ENCODE measurements at places on chromosomes 11 and 22. TPM values are rescaled to one million over a fixed set of nuclear protein-coding genes. Genes with fewer than 3 reads are reported as not detected.

DNA sequence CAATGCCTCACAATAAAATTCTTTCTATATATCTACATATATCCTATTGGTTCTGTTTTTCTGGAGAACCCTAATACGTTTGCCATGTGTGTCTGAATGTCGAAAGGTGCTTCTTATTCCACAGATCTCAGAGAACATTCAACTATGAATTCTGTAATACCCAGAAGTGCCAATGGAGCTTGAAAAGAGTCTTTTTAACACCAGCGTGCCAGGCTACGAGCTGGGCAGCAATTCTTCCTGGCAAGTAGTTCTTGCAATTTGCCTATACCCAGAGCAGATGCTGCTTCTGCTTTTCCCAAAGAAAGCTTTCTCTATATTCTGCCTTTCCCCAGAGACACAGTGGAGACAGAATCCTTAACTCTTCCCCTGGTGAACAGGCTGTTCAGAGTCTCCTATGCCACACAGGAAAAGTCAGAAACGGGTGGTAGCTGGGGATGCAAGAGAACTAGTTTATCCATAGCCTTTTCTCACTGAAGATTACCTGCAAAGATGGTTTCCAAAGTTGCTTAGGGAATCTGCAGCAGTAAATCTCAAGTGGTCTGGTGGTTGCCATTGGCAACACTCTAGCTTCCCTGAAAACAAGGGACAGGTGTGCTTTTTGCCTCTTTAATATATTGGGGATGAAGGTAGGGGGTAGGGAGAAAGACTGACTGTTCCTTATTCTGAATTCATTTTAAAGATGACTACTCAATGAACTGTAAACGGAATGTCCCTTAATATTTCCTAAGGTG, 16.8 kb upstream of the PAFAH1B2 start:
- H3K4me3 ChIP-seq, result no peak overlapping the region
- no peaks in the 10 kb centered on the region for H3K36me3 ChIP-seq
- no peak overlapping the region for H3K27ac ChIP-seq
- H3K27me3 ChIP-seq, result peaks cover 33% of the 10 kb centered on the region
- H3K4me1 ChIP-seq, result no peaks in the 10 kb centered on the region

- H3K27ac ChIP-seq, result no peak overlapping the region
- no peak overlapping the region for H3K4me3 ChIP-seq
- DNase-seq, result no peak
- H3K4me1 ChIP-seq, result no peaks in the 10 kb centered on the region
- H3K36me3 ChIP-seq, result no peaks in the 10 kb centered on the region
- H3K27me3 ChIP-seq, result no peaks in the 10 kb centered on the region
Measured at GRCh38 chr22:49259839-49260615, 567.6 kb downstream of the BRD1 start.

DNA sequence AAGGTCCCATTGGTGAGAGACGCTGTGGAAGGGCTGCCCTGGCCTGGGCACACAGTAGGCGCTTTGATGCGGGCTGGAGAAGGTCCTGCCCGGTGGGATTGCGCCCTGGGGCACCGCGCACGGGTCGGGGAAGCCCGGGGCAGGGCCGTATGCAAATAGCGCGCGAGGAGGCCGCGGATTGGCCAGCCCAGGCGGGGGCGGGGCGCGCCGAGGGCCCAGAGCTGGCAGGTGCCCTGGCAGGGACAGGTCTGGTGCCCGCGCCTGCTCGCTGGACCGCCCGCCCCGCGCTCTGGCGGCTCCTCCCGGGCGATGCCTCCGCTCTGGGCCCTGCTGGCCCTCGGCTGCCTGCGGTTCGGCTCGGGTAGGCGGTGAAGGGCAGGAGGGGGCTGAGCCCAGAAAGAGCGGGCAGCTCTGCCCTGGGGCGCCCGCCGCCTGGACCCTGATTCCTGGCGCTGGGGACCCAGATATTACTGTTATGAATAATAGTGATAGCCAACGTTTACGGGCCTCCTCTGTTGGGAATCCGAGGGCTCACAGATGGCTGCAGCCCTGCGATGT, at the start of gene UPK3A:
UPK3A (plus strand) TSS at position 245 of the 558 bp plus-strand sequence; CDS start at position 310, 65 bp downstream.
- H3K27ac ChIP-seq, result no peak within 1 kb of the TSS
- peak; percentile 36 for DNase-seq
- H3K36me3 ChIP-seq, result no peaks in the 10 kb centered on the region
- peaks cover 38% of the 10 kb centered on the region for H3K27me3 ChIP-seq
- no peak within 1 kb of the TSS for H3K4me3 ChIP-seq
- peaks cover 15% of the 10 kb centered on the region for H3K4me1 ChIP-seq

DNA sequence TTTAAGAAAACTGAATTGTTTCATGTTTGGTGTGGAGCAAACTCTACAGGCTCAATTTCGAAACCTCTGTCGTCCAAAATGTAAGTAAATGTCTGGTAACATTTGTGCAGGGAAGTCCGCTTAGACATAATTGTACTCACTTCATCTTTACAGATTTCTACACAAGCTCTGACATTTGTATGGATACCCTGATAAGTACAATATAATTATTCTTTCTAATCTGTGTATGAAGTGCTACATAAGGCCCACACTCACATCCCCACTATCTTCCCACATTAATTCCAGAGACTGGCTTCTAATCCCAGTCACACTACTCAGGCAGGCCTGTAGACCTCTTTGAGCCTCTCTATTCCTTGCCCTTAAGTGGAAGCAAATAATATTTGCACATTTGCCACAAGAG, 129.2 kb upstream of the LMO1 start:
- no peaks in the 10 kb centered on the region for H3K36me3 ChIP-seq
- H3K27me3 ChIP-seq, result no peaks in the 10 kb centered on the region

DNA sequence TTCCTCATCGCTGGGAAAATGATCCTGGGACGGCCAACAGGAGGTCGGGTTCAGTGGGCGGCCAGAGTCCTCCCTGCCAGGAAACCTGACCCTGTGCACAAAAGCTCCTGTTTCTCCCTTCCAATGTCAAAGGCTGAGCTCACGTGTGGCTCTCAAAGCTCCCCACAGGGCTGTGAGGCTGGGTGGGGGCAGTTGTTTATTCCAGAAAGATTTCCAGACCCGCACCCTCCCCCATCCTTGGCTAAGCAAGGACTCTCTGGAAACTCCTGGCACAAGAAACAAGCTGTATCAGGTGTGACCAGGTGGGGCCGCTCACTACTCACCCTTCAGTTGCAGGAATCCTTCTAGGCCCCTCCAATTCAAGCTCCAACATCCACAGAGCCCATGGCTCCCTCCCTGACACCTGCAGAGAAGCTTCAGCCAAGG, 131.9 kb downstream of the SHANK2 start:
- H3K27me3 ChIP-seq, result no peaks in the 10 kb centered on the region
- no peak for DNase-seq
- H3K4me3 ChIP-seq, result no peak overlapping the region
- H3K4me1 ChIP-seq, result no peaks in the 10 kb centered on the region
- H3K27ac ChIP-seq, result no peak overlapping the region

MMP8 gene
- total RNA-seq, result not detected

DNA sequence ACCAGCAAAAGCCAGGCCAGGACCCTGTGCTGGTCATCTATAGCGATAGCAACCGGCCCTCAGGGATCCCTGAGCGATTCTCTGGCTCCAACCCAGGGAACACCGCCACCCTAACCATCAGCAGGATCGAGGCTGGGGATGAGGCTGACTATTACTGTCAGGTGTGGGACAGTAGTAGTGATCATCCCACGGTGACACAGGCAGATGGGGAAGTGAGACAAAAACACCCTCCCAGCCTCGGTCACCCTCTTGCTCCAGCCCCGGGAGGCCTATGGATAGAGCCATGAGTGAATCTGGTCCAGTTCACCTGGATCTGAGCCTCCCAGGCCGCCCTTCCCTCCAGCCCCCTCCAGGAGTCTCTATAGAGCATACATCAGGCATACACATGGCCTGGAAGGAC, 115.2 kb upstream of the IGLL5 start:
- H3K27me3 ChIP-seq, result peaks cover 19% of the 10 kb centered on the region
- no peak overlapping the region for H3K27ac ChIP-seq
- no peaks in the 10 kb centered on the region for H3K36me3 ChIP-seq
- H3K4me1 ChIP-seq, result no peaks in the 10 kb centered on the region
- H3K4me3 ChIP-seq, result no peak overlapping the region

POLA2 gene
- 63.6 TPM for total RNA-seq

MB gene
- total RNA-seq, result not detected

PRG3 gene
- total RNA-seq, result not detected

GRCh38 chr11:67417425-67417824, 1.9 kb downstream of the CARNS1 start:
- H3K27me3 ChIP-seq, result peaks cover 2% of the 10 kb centered on the region
- H3K27ac ChIP-seq, result peak overlapping the region; percentile 87
- H3K4me1 ChIP-seq, result peaks cover 69% of the 10 kb centered on the region
- peaks cover 6% of the 10 kb centered on the region for H3K36me3 ChIP-seq
- no peak for DNase-seq

GRCh38 chr22:27987557-27987956, 68.5 kb upstream of the PITPNB start:
- H3K27ac ChIP-seq, result no peak overlapping the region
- DNase-seq, result no peak
- H3K36me3 ChIP-seq, result no peaks in the 10 kb centered on the region
- H3K4me1 ChIP-seq, result peaks cover 9% of the 10 kb centered on the region

DNA sequence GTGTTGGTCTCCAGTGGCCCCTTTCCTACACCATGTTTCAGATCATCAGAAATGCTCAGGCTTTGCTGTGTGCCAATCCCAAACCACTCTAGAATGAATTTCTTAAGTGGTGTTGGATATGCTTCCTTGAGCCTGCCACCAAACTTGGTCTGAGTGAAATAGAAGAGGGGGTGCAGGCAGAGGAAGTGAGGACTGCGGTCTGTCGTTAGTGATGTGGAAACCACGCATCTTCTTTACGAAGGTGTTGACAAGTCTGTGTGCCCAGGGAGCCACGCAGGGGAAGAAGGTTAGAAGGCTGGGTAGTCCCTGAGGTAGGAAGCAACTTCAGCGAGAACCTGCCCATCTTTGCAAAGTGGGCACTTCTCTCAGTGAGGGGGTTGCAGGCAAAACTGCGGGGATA, 187.4 kb upstream of the NAV2 start:
- DNase-seq, result no peak
- no peak overlapping the region for H3K4me3 ChIP-seq
- H3K36me3 ChIP-seq, result no peaks in the 10 kb centered on the region
- H3K27ac ChIP-seq, result no peak overlapping the region
- no peaks in the 10 kb centered on the region for H3K4me1 ChIP-seq
- peaks cover 2% of the 10 kb centered on the region for H3K27me3 ChIP-seq

DNA sequence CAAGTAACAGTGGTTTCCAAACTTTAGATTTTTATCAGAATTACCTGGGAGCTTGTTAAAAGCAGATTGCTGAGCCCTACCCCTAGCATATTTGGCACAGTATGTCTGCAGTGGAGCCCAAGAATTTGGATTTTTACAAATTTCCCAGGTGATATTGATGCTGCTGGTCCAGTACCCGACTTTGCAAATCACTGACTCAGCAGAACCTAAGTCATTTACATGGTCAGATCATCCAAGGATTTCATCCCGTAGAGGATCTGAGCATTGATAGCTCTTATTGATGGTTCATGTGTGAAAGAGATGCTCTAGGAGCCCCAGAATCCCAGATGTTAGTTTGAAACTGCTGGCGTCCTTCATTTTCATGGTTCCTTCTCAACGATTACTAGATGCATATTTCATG, 6.0 kb downstream of the C11orf97 start:
- H3K4me3 ChIP-seq, result no peak overlapping the region
- H3K36me3 ChIP-seq, result no peaks in the 10 kb centered on the region
- DNase-seq, result no peak

- H3K27ac ChIP-seq, result no peak overlapping the region
- no peaks in the 10 kb centered on the region for H3K36me3 ChIP-seq
- H3K4me3 ChIP-seq, result no peak overlapping the region
- no peak for DNase-seq
Measured at GRCh38 chr22:27114186-27114585, 456.8 kb downstream of the MIAT start.

- no peak overlapping the region for H3K27ac ChIP-seq
- H3K4me3 ChIP-seq, result no peak overlapping the region
- no peak for DNase-seq
- H3K4me1 ChIP-seq, result peaks cover 23% of the 10 kb centered on the region
- no peaks in the 10 kb centered on the region for H3K27me3 ChIP-seq
Measured at GRCh38 chr11:7437696-7438095, 47.6 kb upstream of the OLFML1 start.

TMEM25 gene
- 6.1 TPM for total RNA-seq

DNA sequence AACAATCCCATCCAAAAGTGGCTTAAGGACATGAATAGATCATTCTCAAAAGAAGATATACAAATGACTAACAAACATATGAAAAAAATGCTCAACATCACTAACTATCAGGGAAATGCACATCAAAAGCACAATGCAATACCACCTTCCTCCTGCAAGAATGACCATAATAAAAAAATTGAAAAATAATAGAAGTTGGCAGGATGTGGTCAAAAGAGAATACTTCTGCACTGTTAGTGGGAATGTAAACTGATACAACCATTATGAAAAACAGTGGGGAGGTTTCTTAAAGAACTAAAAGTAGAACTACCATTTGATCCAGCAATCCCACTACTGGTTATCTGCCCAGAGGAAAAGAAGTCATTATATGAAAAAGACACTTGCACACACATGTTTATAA, 77.7 kb upstream of the SC5D start:
- H3K4me1 ChIP-seq, result no peaks in the 10 kb centered on the region
- no peak overlapping the region for H3K27ac ChIP-seq
